ENCODE measurements at places on chromosomes 5 and 9.

- ATAC-seq: no peak
Observed at GRCh38 chr9:7121664-7122063, 363.9 kb downstream of the KDM4C start.

DNA sequence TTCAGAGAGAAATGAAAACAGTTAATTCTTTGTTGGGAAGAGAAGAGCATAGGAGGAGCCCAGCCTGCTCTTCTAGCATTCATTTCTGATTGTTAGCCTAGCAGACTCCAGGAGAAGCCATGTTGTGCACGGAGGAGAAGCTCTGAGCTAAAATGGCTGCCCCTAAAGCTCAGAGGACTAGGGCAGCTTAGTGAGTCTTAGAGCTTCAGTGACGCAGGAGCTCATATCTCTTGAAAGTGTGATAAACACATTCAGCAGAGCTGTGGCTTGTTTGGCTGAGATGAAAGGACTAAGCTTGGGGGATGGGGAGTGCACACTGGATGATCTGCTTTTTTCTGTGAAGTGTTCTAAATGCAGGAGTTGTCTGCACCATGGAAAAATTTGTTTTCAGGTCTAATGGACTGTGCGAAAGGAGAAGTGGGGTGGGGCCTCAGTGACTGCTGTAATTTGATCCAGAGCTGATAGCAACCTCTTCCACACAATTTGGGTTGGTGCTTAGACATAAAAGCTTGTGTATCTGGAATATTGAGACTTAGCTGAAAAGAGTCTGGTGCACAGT lies 58.5 kb downstream of the ZNF462 start:
- ATAC-seq: no peak

GRCh38 chr9:136347472-136348256 lies 15.9 kb downstream of the DNLZ start:
- no peak for ATAC-seq

DNA sequence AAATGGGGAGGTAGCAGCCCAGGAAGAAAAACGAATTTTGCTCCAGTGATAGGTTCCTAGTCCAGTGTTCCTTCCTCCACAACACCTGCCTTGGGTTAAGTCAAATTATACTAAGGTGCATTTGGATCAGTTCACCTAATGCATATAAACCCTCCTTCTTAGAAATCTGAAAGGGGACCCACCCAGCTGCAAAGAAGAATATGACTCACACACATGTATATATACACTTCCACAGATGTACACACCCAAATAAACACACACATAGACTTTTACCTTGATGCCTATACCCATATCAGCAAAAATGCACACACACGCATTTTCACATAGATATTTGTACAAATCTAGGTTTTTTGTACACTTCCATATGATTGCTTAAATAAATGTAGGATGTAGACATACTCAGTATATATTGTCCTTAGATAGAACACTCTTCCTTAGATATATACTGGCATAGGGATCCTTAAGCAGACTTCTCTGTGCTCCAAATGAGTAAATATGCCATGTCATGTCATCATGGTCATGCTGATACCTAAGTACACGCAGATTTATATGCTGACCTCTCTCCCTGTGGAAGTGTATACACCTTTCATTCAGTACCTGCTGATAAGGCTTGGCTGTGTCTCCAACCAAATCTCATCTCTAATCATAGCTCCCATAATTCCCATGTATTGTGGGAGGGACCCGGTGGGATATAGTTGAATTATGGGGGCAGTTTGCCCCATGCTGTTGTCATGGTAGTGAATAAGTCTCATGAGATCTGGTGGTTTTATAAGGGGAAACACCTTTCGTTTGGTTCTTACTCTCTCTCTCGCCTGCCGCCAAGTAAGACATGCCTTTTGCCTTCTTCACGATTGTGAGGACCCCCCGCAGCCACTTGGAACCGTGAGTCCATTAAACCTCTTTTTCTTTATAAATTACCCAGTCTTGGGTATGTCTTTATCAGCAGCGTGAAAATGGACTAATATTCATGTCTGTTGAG lies 10.2 kb downstream of the ADRB2 start:
- ATAC-seq: peak; percentile 70

DNA sequence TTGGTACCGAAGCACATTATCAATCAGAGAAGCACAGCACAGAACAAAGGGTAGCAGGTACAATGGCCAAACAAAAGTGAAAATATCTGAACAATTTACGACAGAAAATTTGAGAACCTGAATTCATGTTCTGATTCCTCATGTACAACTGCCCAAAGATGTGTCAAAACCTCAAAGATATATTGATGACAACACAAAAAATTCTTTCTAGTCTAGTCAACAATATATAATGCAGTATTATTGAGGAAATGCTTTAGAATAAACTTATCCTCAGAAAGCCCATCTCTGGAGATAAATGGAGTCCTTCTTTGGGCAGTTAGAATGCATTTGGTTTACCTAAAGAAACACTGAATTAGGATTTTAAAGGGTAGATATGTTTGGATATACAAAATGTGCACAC lies 6.8 kb upstream of the SMARCA2 start:
- no peak for ATAC-seq

DNA sequence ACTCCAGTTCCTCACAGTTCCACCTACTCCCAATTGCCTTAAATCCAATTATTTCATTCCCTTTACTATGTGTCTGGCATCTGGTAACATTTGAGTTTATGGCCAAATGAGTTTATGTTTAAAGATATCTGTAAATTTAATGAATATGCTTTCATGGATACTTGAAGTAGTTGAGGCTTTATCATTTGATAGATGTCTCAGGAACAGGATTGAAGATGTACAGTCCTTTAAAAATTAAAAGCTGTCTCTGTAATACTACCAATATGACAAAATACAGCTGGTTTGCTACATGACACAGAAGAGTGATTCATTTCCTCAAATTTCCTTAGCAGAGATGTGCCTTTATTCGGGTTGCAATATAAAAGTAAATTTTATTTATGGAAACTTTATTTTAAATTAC lies 2326.0 kb upstream of the ACO1 start:
- no peak for ATAC-seq

- ATAC-seq: peak; percentile 1
Observed at GRCh38 chr9:128828719-128829452, 708 bp downstream of the SPOUT1 start.

DNA sequence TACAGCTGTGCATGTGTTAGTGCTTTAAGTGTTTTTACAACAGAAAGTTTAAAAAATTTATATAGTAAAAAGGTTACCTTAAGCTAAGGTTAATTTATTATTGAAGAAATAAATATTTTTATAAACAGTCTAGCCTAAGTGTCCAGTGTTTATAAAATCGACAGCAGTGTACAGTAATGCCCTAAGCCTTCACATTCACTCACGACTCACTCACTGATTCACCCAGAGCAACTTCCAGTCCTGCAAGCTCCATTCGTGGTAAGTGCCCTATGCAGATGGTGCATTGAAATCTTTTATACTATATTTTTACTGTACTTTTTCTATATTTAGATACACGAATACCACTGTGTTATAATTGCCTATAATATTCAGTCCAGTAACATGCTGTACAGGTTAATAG lies 159.1 kb downstream of the ROR2 start:
- ATAC-seq: no peak

- no peak for ATAC-seq
Observed at GRCh38 chr5:107894361-107894760, 223.6 kb upstream of the EFNA5 start.

- peak; percentile 54 for ATAC-seq
Observed at GRCh38 chr9:83665580-83666200, 42.1 kb downstream of the UBQLN1 start.

GRCh38 chr5:115418788-115419187 lies 122.3 kb upstream of the CCDC112 start:
- ATAC-seq: no peak

DNA sequence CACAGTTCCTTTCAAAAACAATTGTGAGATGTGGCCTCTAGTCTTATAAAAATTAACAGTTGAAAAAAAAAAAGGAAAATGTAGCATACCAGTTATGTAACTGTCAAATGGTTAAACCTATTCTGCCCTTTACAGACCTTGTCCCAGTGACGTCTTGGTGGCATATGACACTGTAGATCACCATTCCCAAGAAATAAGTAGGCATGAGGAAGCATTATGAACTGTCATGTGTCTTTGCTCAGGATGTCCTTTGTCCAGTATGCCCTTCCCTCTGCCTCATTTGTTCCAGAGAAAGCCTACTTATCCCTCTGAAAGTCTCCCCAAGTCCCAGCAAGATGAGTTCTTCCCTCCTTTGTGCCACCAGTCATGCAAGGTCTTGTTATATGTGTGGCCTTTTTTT lies 63.2 kb downstream of the PAM start:
- ATAC-seq: no peak

GRCh38 chr5:141883184-141883891 lies 5.1 kb upstream of the PCDH1 start:
- ATAC-seq: no peak

DNA sequence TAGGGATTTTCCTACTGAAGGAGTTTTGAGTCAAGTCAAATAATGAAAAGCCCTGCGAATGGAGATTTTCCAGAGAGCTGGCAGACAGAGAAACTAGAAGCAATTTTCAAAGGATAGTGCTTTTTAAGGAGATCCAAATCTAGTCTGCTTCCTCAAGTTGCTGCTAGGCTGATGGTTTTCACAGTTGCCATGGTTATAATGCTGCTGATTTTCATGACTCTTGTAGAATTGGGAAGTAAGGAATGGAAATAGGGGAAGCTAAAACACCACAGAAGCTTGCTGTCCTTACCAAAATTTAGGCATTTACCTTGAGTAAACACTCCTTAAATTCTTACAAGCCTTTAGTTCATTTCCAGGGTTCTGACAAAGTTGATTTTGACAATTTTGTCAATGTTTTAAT lies 30.1 kb upstream of the HAPLN1 start:
- no peak for ATAC-seq

DNA sequence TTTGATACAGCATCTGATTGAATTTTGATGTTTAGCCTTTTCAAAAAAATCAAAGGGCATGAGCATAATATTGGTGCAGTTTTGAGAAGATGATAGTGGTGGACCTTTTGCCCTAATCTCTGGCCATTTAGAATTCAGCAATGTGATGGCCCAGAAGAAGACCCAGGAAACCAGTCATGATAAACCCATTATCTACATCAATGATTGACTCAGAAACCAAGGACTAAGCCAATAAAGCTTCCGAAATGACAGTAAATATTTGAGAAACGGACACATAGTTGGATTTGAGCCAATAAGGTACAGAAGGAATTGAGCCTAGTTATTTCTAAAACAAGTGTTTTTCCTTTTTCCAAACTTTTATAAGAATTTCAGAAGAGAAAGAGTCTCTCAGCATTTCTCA lies 1158.8 kb upstream of the DMAC1 start:
- no peak for ATAC-seq

GRCh38 chr9:21549890-21550289 lies 67.8 kb upstream of the IFNE start:
- no peak for ATAC-seq

DNA sequence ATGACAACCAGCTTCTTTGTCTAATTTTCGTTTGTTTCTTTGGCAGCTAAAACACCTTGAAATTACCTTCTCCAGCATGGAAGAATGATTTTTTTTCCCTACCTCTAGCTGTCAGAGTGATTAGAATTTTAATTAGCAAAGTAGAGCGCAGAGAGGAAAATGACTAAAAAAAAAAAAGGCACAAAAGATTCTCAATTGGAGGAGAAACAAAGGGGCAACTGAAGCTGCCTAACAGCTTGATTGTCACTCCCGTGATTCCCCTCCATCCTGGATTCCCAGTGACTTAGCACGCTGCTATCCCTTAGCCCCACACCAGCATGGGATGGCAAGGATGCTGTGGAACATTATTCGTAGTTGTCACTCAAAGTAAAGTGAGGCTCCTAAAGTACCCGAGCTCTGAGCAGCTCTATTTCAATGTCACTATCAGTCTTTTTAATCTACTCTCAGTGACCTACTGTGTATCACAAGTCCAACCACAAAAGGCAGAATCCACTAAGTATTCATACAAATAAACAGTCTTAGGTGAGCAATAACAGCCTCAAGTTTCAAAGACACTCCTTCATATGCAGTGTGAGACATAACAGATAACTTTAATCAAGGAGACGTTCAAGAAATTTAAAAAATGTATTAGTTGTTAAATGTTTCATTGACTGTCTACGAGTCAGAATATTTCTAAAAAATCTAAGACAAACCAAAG lies 710.0 kb upstream of the GRAMD2B start:
- no peak for ATAC-seq

- ATAC-seq: no peak
Observed at GRCh38 chr5:161406880-161407279, 139.6 kb downstream of the GABRB2 start.

Data from stimulated activated memory B cell treated with anti-CD40 and anti-IgM and Interleukin-4, amounts not matched to agents 10 μg/mL and 1 μg/mL and 100 μg/mL, for 72 hours (primary cell).